Common myeloid progenitor, CD34-positive (primary cell): ENCODE measurements at places on chromosomes 11 and 22.
A peak's percentile ranks its signal among the peaks of the same experiment; 100 is the strongest.

- DNase-seq, result no peak
Observed at GRCh38 chr11:42257534-42257933, 798.1 kb upstream of the LRRC4C start.

GRCh38 chr22:40463683-40464082 lies 93.3 kb downstream of the SGSM3 start:
- peak; percentile 75 for DNase-seq

- no peak for DNase-seq
Observed at GRCh38 chr11:3796002-3796311, 1.4 kb downstream of the NUP98 start.

DNA sequence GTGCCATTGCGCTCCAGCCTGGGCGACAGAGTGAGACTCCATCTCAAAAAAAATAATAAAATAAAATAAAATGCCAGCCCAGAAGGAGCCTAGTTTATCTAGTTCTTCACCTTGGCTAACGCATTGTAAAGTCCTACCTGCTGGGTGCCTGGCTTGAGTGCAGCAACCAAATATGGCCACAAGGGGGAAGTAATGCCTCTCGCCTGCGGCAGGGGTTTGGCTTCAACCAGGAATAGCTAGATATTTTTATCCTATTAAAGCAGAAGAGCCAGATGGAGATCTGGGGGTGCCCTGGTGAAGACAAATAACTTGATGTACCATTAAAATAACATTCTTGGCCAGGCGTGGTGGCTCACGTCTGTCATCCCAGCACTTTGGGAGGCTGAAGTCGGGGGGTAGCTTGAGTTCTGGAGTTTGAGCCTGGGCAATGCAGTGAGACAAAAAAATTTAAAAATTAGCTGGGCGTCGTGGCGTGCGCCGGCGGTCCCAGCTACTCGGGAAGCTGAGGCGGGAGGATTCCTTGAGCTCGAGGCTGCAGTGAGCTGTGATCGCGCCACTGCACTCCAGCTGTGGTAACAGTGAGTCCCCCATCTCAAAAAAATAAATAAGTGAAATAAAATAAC lies 20.6 kb upstream of the PLEKHB1 start:
- DNase-seq, result peak; percentile 84

DNA sequence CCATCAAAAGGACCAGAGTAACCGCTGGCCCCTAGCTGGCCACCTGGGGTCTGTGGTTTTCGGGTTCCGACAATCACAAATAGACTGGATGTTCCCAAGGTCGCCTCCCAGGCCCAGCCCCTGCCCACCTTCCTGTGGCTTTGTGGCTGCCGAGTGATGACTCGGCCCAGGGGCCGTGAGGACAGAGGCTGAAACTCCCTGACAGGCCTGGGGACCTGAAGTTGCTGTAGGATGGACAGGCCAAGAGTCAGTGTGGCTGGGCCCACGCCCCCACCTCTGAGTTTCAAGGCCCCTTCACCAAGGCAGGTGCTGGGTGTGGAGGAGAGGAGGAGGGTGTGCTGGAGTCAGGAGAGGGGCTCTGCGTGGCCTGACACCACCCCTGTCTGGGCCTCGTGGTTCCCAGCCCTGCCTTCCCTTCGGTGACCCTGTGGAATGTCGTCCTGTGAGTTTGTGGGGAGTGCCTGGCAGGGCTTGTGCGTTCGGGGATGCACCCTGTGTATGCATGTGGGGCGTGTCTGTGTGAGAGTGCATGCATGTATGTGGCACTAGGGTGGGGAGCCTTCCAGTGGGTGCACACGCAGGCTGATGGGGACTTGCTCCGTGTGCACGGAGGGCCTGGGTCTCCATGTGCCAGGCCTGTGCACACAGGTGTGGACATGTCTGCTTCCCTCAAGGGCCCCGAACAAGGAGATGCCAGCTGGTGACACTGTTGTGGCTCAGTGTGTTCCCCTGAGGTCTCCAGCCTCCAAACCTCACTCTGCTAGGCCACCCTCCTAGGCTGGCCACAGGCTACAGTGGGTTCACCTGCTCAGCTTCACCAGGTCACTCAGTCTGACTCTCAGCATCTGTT lies 8.4 kb upstream of the MGAT3 start:
- DNase-seq, result no peak

DNA sequence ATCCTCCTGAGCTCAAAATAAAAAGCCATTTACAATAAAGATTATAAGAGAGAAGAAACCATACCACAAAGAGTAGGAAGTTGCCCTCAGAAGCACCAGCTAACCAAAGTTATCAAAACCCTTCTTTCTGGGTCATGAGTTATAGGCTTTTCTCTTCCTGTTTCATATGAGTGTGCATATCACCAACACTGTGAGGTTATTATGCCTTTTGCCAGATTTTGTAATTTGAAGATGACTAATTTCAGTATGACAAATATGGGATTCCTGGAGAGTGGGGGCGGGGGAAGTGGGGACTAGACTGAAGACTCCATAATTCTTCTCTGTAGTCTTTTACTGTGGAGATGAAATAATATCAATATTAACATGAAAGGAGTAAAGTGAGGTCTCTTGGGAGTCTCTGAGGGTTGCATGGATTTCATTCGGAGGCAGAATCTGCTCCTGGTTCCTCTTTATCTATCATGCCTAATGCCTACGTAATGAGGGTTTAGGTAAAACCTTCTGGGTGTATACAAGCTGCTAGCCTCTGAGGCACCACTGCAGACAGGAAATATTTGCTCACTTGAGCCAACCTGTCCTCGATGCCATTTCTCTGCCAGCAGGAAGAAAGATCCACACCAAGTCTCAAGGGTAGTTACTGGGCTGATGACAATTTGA lies 2.1 kb downstream of the LPXN start:
- peak; percentile 90 for DNase-seq

GRCh38 chr22:49106096-49106841 lies 721.4 kb downstream of the BRD1 start:
- no peak for DNase-seq

GRCh38 chr22:24290459-24290858 lies 19.8 kb downstream of the SPECC1L start:
- DNase-seq, result no peak

DNA sequence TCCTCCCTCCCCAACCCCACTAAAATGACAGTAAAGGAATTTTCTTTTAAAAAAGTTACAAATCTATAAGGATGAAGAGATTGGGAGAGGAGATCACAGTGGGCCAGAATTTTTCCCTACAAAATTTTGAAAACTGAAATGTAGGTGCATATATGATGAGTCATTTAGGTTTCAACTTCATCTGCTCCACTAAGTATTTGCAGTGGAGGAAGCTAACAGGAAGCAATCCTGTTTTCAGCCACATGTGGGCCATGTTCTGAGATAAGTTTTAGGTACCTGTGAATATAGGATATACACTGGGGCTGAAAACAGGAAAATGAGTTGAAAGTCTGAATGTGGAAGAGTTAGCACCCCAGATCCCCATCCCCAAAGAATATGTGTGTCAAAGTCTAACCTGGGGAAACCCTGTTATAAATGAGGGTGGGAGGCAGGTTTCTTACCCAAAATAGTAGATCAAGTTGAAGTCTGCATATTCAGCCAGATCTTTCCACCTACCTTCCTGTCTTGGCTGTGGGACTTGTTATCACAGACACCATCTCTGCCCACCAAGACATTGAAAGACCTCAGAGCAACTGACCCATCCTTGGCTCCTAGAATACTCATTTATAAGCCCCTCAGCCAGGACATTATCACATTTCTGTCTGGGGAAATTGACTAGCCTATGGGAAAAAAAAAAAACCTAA lies 87.3 kb downstream of the PACS1 start:
- DNase-seq, result peak; percentile 29

DNA sequence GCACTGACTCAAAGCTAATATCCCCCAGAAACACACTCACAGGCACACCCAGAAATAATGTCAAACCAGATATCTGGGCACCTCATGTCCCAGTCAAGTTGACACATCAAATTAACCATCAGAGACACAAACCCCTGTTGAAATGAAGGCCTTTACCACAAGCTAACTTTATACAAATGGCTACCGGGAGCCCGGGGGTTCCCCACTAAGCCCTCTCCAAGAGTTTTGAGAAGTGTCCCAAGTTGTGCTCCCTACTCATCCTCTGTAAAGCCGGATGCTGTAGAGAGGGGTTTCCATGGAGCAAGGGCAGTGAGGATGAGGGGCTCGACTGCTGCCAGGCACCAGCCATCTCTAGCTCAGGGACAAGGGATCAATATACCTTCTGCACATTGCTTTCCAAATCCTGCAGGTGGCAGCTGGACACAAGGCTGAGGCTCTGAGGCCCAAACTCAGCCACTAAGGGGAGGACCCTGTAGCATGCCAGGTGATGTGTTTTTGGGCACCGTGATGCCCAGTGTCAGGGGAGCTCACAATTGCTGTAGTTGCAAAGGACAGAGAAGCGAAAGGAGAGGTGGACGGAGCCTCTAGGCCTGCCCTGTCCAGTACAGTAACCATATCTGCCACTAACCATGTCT lies 145.7 kb downstream of the TTC17 start:
- DNase-seq, result peak; percentile 14

- DNase-seq, result no peak
Observed at GRCh38 chr11:36454941-36455631, 55.0 kb downstream of the TRAF6 start.

DNA sequence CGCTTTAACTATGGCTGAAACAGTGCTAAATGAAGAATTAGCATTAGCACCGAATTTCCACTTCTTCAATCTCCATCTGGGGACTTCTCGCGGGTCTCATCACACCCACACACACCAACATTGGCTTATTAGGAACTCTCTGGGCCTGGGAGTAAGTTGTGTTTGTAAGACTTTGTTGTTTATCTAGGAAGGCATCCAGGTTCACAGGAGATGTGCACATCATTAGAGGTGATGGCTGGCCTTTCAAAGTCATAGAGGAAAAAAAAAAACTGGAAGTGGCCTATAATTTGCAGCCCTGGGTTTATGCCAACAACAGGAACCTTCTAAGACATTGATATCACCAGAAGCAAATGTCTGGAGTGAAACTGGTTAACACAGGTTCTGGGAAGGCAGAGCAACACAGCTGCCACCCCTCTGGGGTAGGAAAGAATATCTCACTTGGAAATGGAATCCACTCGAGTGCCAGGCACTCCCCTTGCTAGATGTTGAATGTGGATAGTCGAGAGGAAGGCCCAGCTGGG lies 84.5 kb downstream of the TRAF6 start:
- DNase-seq, result no peak

DNA sequence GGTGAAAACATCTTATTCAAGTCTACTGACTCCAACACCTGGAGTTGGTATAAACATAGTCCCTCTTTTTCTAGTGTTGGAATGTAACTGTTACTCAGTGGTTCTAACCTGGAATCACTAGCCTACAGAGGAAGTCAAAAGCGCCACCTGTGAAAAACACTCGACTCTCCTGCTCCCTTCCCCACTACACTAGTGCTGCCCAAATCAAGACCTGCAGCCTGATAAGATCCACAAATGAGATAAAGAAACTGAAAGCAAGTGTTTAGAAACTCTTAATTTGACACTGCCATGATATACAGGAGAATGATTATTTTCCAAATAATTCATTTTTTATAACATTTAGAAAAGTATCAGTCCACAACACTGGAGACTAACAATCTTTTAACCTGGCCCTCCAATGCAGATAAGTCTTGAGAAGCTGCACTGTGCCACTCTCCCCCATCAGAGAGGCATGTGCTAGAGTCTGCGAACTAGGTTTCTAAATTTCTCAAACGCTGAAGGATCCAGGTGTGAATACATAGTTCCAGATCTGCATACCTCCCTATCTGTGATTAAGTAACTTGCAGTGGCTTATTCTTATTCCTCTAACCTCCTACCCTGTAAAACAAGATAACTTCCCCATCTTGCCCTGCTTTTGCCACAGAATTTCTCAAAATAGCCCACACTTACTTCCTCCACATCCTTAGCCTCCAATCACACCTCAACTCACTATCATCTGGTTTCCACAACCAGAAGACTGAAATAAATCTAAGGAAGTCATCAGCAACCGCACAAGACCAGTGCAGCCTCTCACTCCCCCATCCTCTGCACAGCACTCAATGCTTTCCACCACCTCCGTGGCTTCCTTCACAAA lies 88.1 kb downstream of the RRAS2 start:
- DNase-seq, result peak; percentile 93

- DNase-seq, result no peak
Observed at GRCh38 chr11:31801298-31801702, 9.8 kb downstream of the PAX6 start.

DNA sequence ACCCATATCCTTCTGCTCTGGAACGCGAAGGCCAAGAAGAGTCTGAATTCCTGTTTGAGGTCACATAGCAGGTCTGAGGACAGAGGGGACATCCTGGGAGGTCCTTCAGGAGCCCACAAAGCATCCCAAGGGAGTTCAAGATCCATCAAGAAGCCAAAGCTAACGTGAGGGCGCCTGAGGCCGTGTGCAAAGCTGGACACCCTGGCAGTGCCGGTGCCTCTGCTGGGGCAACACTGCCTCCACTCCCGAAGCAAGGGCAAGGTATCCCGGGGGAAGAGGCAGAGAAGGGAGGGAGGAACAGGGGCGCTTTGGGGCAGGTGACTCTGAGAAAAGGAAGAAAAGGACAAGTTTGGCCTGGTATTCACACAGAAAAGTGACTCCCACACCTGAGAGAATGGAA lies 50.3 kb upstream of the CDON start:
- DNase-seq, result no peak

GRCh38 chr11:69003301-69003865 lies 9.7 kb downstream of the MRGPRF start:
- DNase-seq, result no peak

DNA sequence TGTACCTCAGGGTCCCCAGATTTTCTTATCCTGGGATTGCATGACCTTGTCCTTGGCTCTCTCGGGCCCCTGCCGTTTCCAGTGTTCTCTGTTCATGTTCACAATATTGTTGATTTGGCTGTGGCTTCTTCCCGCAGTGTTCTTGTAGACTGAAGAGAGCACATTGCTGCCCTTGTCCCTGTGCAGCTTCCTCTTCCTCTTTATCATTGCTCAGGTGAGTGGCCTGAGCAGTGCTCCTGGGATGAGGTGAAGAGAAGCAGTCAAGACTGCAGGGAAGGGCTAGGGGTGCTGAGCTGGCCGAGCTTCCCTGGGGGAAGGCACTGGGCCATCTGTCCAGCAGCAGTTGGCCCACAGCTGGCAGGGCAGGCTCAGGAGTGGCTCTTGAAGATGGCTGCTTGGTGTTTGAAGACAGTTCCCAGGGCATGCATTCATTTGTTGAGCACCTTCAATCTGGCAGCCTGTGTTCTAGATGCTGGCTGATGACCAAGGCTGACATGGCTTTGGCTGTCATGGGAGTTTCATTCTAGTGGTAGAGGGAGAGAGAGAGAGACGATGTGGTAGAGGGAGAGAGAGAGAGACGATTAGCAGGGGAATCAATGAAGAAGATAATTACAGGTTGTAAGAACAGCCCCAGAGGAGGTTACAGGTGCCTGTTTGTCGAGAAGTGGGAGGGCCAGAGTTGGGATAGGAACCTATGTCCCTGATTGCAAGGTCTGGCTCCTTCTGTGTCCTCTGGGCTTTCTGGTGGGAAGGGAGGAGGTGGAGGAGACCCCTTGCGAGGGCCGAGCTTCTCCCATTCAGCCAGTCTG lies 17.4 kb downstream of the BMAL1 start:
- DNase-seq, result no peak
